Hindlimb muscle (tissue), 1 donor: ENCODE measurements at places on chromosomes 11 and 22. TPM values are rescaled to one million over a fixed set of nuclear protein-coding genes. Genes with fewer than 3 reads are reported as not detected.
A peak's percentile ranks its signal among the peaks of the same experiment; 100 is the strongest.

The CCDC15 gene
- polyA plus RNA-seq, result 2.7 TPM

The GUCY1A2 gene
- 5.9 TPM for polyA plus RNA-seq

The BDNF gene
- 1.0 TPM for polyA plus RNA-seq

GRCh38 chr11:57300785-57301184 is 24.0 kb downstream of the TNKS1BP1 start:
- DNase-seq, result no peak

DNA sequence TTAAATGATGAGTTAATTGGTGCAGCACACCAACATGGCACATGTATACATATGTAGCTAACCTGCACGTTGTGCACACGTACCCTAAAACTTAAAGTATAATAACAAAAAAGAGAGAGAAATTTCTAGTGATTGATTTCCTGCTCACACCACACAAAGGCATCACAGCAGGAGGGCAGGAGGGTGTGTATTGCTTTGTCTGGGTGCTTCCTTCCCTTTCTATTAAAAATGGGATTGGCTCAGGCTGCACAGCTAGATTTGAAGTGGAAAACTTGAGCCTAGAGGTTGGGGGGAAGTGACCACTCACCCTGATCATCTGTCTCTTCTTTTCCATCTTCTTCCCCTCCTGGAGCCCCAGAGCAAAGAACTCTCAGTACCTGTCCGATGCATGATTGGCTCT is 944 bp upstream of the SCGB1D2 start:
- DNase-seq, result no peak

GRCh38 chr11:128551611-128552335 is 35.6 kb downstream of the ETS1 start:
- DNase-seq, result no peak

GRCh38 chr22:38468443-38469305 is 778 bp downstream of the KDELR3 start:
- DNase-seq, result peak; percentile 34

DNA sequence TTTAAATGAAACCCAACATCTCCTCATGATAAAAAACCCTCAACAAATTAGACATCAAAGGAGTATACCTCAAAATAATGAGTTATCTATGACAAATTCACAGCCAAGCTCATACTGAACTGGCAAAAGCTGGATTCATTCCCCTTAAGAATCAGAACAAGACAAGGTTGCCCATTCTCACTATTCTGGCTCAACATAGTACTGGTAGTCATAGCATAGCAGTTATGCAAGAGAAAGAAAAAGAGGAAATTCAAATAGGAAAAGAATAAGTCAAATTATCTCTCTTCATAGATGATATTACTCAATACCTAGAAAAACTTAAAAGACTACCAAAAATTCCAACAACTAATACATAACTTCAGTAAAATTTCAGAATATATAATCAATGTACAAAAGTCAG is 29.4 kb upstream of the XKR3 start:
- DNase-seq, result no peak

GRCh38 chr11:46333394-46333947 is 13.8 kb upstream of the DGKZ start:
- no peak for DNase-seq

- no peak for DNase-seq
Measured at GRCh38 chr11:128522943-128523518, 64.3 kb downstream of the ETS1 start.

DNA sequence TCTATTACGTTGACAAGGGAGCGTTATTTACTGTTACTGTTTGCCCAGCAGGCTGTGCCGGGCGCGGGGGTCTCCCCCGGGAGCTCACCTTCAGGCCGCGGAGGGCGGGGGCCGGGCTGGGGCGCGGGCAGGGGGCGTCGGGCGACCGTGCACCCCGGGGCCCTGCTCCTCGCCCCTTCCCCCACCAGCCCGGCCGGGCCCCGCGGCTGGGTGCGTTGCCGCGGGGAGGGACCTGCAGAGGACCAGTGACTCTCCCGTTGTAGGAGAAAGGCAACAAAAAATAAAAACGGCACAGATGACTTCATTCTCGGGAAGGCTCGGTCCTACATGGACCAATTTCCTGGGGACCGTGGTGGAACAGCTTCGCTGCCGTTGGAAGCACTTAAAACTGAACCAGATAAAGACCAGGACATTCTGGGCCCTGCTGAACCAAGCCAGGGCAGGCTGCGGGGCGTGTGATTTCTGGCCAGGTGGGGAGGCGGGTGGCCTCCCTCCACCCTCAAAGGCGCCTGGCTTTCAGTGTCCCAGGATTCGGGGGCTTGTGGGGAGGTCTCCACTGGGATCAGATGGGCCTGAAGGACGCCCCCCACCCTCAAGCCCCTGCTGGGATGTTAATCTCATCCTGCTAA is 57.4 kb downstream of the IGLL1 start:
- no peak for DNase-seq

DNA sequence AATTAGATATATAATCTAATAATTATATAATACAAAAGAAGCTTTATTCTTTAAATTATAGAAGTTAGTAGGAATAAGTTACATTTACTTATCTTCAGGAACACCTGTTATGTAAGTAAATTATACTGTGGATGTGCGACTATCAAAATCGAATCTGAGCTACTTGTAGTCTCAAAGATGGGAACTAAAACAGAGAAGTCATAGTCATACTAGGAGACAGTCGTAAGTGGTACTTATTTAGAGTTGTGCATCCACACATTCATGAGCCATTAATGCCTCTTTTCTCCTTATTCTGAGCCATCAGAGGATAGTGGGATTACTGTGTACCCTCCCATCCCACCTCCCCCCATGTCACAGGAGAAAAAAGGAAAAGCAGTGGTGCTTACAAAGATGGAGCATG is 114.4 kb downstream of the CADM1 start:
- no peak for DNase-seq
